AG09319 (cell line): ENCODE measurements at places on chromosomes 4 and X.

DNA sequence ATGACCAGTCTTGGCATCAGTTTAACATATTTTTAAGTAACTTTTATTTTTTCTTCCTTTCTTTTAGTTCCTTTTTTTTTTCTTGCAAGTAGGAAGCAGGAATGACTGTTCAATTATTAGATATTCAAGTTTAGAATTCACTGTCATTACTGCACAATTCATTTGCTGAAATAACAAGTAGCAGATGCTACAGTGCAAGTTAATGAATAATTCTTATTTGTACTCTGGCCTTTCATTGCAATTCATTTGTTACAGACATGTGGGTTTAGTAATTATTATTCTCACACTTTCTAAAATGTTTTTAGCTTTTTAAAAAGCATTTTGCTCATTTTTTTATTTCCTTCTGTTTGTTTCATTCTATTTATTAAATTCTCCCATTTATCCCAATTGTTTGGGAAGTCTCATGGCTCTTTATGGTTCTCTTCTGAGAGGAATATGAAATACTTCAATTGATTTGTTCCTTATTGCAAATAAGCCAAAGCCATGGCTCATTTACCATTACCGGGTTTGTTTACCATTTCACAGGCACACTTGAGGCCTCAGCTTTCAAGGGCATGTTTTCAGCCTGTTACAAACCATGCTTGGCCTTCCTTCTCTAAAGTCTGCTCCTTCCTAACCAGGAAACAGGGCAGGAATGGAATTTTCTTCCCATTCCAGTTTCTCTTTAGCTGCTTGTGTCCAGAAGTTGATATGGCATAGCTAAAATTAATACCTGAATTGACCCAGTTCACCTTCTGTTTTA, 4.6 kb upstream of the DCAF4L1 start:
- DNase-seq = no peak

GRCh38 chr4:79497001-79497400, 89.0 kb upstream of the GK2 start:
- no peak for DNase-seq

DNA sequence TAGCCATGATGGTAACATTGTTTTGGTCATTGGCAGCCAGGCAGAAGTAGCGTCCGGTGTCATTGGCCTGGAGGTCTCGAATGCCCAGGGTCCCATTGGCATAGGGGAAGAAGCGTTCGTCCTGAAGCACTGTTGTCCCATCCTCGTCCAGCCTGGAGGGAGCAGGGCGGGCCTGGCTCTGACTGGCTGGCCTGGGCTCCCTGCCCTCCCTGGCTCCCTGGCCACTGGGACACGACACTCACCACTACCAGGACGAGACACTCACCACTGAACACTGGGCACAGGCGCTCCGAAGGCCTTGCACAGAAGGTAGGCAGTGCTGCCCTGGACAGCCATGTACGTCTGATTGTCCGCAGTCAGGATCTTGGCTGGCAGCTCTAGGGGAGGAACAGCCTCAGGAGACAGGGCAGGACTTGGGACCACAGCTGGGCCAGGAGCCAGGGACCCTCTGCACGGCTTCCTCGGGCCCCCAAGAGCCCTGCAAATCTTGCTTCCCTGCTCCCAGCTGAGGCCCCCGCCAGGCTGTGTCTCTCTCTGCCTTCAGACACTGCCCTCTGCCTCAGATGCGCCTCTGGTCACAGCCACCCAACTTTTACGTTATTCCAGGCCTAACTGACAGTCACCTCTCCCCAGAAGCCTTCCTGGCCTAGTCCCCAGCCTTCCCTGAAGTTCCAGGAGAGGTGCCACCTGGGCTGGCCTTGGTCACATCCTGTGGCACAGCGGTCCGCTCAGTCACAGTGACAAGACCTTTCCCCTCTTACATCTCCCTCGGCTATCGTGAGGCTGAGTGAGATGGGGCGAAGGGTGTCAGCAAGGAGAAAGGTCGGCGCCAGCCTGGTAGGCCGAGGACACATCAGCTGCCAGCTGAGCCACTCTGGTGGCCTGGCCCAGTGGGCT, 17.1 kb downstream of the L1CAM start:
- DNase-seq = no peak

DNA sequence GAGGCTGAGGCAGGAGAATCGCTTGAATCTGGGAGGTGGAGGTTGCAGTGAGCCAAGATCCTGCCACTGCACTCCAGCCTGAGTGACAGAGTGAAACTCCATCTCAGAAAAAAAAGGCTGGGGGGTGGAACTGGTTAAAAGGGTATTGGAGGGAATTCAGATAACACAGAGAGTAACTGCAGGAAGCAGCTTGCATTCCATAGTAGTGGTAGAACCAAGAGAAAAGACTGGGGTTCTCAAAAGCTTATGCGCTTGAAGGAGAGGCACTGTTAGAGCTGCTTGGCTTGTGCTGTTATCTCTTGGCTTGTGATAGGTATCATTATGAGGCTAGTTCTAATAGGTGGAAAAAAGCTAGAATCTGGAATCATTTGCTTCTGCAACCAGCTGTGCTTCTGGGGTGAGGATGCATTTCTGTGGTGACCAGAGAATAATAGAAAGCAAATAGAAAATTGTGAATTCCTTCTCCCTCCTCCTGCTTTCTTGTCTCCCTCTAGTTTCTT, 91.2 kb upstream of the ELOVL6 start:
- no peak for DNase-seq

DNA sequence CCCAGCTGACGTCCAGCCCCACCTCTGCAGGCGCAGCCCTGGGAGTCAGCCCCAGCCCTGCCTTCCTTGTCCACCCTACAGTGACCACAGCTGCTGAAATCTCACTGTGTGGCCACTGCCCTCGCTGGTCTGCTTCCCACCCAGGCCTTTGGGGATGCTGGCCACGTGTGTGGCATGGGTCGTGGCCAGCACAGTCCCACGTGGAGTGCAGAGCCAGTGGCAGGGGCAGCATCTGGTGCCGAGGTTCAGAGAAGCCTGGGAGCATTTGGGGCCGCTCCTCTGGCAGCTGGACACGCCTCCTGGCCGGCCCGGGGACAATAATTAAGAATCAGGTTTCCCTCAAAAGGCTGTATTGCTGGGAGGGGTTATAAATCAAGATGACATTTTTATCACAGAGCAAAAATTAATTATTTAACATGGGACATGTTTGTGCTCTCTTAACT, 92.1 kb downstream of the HMX1 start:
- no peak for DNase-seq

- no peak for DNase-seq
Measured at GRCh38 chrX:16060252-16060651, 63.1 kb upstream of the GRPR start.

- no peak for DNase-seq
Measured at GRCh38 chrX:21493226-21493830, 119.1 kb downstream of the CNKSR2 start.

GRCh38 chr4:13992975-13993520, 365.5 kb upstream of the BOD1L1 start:
- DNase-seq = no peak

- DNase-seq = no peak
Measured at GRCh38 chrX:130075777-130076176, 34.5 kb downstream of the ELF4 start.

GRCh38 chr4:146146918-146147317, 28.6 kb upstream of the LSM6 start:
- DNase-seq = no peak

DNA sequence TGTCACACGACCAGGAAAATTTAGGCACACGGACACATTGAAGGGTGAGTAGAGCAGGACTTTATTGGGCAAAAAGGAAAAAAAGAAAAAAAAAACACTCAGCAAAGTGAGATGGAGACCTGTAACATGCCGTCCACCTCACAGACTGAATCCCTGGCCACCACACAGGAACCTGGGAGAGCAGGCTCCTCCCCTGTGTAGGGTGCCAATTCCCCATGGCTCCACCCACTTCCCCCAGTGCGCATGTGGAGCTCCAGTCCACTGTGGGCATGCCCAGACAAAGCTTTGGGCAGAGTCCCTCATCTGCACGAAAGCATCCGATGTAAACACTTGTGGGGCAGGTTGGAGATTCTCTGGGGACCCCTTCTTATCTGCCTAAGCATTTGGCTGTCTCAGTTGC, 23.6 kb upstream of the CBR4 start:
- DNase-seq = no peak

DNA sequence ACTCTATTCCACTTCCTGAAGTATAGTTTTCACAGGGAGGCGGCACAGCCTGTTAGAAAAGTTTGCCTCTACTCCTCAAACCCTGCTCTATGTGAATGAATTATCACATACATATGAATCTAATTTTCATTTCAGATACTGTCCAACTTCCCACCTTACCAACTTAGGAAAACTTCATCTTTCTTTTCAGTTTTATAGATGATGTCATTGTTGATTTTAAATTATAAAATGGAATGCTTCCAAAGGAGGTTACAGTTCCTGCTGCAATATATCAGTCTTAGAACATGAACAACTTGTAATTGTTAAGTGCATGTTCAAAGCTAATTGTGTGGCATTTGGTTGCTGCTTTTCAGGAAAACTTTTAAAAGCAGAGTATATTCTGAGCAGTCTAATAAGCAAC, 92.4 kb downstream of the NEUROG2 start:
- no peak for DNase-seq

- no peak for DNase-seq
Measured at GRCh38 chr4:116878280-116878679, 207.1 kb downstream of the TRAM1L1 start.

- DNase-seq = no peak
Measured at GRCh38 chrX:18173494-18174180, 47.0 kb downstream of the BEND2 start.

- no peak for DNase-seq
Measured at GRCh38 chr4:182142176-182143085, 100.8 kb upstream of the TENM3 start.

DNA sequence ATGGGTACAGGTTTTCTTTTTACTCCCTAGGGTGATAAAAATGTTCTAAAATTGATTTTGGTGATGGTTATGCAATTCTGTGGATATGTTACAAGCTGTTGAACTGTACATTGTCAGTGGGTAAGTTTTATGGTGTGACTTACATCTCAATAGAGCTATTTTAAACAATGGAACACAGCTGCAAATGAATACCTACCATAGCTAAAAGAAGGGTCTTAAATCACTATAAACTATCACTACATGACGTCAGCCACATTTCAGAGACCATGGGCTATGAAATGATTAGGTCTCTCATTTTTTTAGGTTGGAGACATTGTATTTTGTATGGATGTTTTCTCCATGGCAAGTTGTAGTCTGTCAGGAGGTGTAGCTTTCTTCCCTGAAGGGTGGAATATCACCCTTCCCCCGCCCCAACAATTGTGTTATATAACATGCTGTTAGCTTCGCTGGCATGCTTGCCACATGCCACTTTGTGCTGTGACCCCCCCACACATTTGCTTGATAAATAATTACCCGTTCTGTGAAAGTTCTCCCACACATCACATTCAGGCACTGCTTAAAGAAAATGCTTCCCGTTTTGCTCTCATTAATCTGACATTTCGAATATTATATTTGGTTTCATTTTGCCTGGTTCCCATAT, 159.7 kb downstream of the ARHGAP10 start:
- no peak for DNase-seq

- DNase-seq = no peak
Measured at GRCh38 chr4:45100956-45101818, 374.8 kb upstream of the GNPDA2 start.
